ENCODE measurements at places on chromosomes 6 and 20. TPM values are rescaled to one million over a fixed set of nuclear protein-coding genes. Genes with fewer than 3 reads are reported as not detected.

DNA sequence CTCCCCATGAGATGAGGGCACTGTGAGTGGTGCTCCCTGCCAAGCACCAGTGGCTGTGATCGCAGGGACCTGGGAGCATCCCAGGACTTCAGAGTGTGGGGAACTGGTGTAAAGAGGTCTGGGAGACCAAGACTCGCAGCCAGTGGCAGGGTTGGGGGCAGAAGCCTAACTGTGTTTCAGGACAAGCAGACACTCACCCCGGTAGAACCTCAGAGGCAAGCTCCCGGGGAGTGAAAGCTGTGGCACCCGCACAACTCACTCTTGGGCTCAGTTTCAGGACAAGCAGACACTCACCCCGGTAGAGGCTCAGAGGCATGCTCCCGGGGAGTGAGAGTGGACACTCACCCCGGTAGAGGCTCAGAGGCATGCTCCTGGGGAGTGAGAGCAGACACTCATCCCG is 112.8 kb downstream of the ASXL1 start:
- no peak for DNase-seq

- no peak for DNase-seq
These were observed 663 bp downstream of the COQ3 start for GRCh38 chr6:99393366-99393697.

DNA sequence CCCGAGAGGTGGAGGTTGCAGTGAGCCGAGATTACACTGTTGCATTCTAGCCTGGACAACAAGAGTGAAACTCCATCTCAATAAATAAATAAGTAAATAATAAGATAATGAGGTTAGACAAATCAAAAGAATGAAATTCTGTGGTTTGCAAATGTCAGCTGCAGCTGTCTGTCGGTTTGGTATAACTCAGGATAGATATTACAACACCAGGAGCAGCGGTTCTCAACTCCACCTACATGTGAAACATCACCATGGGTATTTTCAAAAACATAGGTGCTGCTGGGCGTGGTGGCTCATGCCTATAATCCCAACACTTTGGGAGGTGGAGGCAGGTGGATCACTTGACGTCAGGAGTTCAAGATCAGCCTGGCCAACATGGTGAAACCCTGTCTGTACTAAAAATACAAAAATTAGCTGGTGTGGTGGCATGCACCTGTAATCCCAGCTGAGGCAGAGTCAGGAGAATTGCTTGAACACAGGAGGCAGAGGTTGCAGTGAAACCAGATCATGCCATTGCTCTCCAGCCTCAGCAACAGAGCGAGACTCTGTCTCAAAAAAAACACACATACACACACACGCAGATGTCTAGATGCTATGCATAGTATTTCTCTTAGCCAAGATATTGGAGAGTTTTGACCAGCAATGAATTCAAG is 126.1 kb upstream of the LAMP5 start:
- no peak for DNase-seq

DNA sequence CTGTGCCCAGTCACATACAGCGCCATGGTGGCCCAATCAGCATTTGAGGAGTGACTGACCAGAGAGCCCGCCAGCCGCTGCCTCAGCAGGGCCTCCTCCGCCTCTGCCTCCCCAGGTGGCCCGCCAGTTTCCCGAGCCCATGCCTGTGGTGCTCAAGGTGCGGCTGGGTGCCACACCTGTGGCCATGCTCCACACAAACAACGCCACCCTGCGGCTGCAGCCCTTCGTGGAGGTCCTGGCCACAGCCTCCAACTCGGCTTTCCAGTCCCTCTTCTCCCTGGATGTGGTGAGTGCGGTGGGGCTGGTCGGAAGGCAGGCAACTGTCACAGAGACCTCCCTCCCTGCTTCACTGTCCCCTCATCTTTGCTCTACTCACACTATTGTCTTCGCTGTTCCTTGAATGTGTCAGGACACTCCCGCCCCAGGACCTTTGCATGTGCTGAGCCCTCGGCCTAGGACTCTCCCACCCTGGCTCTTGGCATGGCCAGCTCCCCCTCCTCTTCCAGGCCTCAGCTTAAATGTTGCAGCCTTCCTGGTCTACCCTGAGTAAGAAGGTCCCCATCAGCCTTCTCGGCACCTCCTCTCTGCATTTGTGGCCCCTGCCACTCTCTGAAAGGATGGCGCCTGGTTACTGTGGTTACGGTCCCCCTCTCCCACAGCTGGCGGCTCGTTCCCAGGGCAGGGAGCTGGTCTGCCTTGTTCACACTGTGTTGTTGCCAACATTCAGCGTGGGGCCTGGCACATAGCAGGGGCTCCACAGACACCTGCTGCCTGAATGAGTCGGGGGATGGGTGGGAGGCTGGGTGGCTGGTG is 11.8 kb upstream of the BPIFB6 start:
- no peak for DNase-seq

GRCh38 chr6:149043476-149044130 is 273.9 kb upstream of the TAB2 start:
- DNase-seq: no peak

PKIB gene
- total RNA-seq: 3.5 TPM

GRCh38 chr6:30019819-30020218 is 41.2 kb upstream of the POLR1H start:
- no peak for DNase-seq

DNA sequence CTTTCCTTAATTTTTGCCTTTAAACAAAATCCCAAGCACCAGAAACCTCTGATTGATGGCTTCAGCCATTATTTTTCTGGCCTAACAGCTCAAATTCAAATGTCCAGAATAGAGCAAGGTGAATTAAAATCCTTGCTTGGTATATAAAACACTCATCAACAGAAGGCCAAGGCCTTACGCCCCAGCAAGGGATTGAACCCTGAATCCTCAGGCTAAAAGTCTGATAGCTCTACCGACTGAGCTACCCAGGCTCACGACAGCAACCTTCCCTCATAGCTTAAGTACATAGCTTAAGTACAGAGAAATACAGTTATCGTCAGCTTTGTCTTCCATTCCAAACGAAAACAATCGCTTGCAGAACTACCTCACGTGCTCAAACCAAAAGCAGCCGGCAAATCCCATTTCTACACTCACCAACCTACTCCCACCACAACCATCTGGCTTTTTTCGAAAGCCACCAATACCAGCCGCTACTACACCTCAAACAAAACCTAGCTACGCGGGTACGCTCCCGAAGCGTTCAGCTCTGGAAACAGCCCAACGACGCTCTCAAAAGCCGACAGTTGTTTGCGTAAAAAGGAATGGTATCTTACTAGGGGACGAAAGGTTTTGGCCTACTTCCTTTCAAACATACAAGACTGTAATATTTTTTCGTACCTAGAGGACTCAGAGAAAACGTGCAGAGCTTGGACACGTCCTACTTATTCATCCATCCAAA is 167.5 kb downstream of the GPX5 start:
- no peak for DNase-seq

GRCh38 chr20:45111285-45111684 is 3.7 kb downstream of the WFDC5 start:
- DNase-seq: no peak

TMEM14A gene
- total RNA-seq: 21.4 TPM

- no peak for DNase-seq
These were observed 29.3 kb downstream of the PDRG1 start for GRCh38 chr20:31922588-31922987.

LY6G6D gene
- not detected for total RNA-seq

GRCh38 chr6:167683028-167683862 is 143.5 kb upstream of the AFDN start:
- DNase-seq: no peak

DNA sequence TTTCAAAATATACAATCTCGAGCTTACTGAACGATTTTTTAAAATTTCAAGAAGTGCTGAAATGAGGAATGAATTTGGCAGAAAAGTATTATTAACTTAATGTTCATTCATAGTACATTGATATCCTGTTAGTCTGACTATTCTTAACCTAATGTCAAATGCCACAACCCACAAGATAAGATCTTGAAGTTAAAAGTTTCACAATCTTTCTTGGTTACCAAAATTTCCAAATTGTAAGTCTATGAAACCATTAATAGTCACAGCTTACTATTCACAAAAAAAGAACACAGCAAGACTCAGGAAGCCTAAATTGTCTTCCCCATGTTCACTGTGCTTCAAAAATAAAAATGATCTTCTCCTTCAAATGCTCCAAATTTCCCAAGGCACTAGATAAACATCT is 71.3 kb downstream of the HACE1 start:
- no peak for DNase-seq

- no peak for DNase-seq
These were observed 7.0 kb downstream of the EMILIN3 start for GRCh38 chr20:41359541-41360011.

DNA sequence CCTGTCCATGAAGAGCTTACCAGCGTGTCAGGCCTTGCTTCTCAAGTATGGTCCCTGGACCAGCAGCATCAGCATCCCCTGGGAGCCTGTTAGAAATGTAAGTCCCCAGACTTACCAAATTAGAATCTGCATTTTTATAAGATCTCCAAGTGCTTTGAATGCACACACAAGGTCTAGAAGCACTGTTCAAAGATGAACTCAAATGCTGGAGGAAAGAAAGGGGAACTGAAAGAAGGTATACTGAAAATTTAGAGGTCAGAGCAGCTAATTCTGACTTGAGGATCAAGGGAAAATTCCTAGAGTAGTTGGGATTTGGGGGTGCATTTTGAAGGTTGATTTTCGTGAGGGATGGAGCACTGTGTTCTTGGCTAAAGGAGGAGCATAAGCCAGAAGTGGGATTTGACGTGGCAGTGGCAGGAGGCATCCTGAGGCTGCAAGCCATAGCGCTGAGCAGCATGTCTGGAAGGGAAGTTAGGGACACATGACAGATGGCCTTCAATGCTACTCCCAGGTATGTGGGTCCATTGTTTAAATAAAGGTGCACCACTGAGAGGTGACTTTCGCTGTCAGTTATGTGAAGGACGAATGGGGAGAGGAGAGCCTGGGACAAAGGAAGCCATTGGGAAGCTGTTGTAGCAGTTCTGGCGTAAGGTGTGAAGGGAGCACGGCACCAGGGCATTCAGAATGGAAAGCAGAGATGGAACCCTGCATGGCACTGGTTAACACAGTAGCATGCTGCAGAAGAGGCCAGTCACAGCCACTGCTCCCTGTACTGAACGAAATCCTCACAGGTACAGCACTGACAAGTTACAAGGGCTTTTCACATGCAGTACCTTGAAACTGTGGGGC is 36.2 kb downstream of the ARMC2 start:
- no peak for DNase-seq

DNA sequence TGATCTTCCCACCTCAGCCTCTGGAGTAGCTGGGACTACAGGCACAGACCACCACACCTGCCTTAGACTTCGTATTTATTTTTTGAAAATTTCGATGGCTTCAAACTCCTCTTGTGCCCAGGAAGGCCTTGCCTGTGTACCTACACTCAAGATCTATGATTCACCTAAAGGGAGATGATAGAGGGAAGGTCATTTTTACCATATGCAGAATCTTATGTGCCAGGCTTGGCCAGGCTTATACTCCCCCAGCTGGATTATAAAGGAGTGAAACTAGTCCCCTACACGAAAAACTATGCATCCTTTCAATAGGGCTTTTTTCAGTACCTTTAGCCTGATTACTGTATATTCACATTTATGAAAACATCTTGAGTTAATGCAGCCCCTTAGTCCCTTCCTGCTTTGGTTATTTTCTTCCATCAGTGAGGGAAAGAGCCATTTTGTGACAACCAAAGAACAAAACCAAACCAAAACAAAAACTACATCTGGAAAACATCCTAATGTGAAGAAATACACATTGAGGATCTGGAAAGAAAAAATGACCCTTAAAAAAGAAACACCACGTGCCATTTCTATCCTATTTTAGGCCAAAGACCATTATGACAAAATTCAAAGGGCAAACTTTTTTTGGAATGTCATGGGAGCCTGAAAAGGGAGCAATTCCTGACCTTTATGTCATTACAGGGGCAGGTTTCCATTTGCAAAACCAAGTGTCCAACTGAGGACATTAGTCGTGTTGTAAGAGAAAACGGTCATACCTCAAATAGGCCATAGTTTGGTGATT is 34.7 kb downstream of the RIPOR2 start:
- DNase-seq: no peak

DNA sequence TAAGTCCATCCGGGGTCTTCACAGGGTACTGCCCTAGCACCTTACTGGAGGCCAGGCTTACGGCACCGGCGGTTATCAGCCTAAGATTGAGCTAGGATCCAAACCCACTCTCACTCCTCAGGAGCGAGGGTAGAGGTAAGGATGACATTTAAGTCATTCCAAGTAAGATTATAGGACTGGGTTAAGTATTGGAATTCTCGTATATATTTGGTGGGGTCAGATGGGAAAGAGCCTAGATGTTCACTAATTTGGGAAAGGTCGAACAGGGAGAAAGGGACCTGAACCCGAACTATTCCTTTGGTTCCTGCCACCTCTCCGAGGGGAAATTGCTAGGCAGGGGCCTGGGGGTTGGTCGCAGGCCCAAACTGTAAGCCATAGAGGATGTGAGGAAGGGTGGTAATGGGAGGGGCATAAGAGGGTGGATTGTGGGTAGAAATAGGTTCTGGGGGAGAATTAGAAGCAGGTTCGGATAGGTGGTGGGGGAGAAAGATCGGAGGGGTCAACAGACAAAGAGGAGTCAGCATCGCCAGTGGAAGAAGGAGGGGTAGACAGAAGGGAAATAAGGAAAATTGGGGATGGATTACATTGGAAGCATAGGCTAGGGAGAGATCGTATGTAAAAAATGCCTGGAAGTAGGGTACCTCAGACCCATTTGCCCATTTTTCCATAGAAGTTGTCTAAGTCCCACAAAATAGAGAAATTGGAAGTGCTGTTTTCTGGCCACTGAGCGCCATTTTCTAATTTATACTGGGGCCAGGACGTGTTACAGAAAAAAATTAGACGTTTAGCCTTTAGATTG is 747.1 kb upstream of the ADGRB3 start:
- no peak for DNase-seq

DNA sequence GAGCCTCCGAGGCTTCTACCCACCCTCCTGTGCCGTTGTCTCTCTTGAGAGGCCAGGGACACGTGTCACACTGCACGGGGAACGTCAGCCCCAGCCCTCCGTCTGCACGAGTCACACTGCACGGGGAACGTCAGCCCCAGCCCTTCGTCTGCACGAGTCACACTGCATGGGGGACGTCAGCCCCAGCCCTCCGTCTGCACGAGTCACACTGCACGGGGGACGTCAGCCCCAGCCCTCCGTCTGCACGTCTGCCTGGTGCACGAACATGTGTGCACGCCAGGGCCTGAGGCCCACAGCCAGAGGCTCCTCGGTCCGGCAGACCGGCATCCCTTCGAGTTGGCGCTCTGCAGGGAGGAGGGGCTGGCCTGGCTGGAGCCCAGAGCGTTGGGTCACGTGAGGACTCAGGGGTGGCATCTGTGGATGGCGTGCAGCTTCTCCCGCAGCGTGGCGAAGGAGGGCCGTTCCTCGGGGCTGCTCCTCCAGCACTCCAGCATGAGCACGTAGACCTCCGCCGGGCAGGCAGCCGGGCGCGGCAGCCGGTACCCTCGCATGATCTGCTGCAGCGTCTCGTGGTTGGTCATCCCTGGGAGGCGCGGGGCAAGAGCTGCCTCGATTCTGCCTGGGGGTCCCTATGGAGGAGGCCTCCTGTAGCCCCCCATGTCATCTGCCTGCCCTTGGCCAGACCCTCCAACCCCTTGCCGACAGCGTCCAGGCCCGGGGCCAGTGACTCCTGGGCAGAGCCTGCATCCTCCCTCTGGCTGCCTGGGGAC is 3.4 kb upstream of the PTK6 start:
- no peak for DNase-seq

- no peak for DNase-seq
These were observed 65.5 kb upstream of the FYN start for GRCh38 chr6:111938710-111939109.

Measured in ureter (tissue), 1 donor.